ENCODE measurements at places on chromosomes 6 and 20.

GRCh38 chr20:48766205-48766604, 61.6 kb downstream of the PREX1 start:
- DNase-seq = no peak

- DNase-seq = peak; percentile 57
Observed at GRCh38 chr6:164108869-164109769, 694.6 kb downstream of the QKI start.

GRCh38 chr6:140001821-140002341, 627.4 kb upstream of the CITED2 start:
- peak; percentile 39 for DNase-seq

- DNase-seq = peak; percentile 69
Observed at GRCh38 chr6:6918216-6918983, 189.4 kb upstream of the RREB1 start.

GRCh38 chr20:2469991-2470422, 582 bp downstream of the SNRPB start:
- DNase-seq = peak; percentile 59

DNA sequence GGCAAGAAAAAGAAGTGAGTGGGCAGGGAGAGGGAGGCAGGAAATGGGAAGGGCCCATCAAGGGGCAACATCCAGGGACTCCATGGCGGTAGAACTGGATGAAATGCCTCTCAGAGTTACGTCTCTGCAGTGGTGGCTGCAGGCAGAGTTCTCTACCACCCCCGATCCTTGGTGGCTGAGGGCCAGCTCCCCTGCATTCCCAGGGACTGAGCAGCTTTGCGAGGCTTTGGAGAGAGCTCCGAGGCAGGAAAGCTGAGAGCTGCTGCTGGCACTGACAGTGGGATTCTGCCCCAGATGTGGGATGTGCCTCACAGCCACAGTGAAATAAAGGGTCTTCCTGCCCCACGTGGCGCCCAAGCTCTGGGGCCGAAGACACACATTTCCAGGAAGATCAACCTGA, 236.6 kb downstream of the SLC24A3 start:
- no peak for DNase-seq

- DNase-seq = peak; percentile 87
Observed at GRCh38 chr20:32031007-32031958, 20.8 kb upstream of the HCK start.

DNA sequence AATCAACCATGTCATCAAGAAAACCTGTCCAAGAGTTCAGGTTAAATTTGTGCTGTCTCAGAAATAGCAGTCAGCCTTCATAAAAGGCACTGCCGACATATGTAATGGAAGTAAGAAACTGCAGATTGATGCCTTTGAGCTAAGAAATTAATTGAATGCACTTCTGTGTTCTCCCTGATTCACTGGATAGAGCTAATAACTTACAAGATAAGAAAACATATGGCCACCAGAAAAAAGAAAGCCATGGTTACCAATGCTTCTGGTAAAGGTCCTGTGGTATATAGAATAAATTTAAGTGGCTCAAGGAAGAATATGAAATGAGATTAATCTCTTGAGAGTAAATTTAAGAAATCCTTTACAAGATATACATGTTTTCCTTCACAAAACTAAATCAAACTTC, 242.5 kb upstream of the UFL1 start:
- no peak for DNase-seq

DNA sequence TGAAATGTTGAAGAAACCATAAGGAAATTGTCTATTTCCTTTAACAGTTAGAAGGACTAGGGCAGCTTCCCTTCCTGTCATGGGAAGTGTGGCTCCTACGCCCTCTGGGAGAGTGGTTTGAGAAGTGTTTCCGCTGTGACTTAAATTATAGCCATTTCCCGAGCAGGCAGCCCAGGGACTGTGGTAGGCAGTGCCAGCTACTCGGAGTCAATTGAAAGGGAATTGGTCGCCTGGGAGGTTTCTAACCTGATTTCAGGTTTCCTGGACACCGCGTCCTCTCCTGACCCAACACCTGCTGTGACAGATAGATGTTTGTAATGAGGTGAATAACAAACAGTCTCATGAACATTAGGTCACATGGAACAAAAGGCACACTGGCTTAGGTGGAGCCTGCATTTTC, 256.1 kb upstream of the PLCB4 start:
- no peak for DNase-seq

GRCh38 chr6:106539936-106540335, 89.4 kb downstream of the RTN4IP1 start:
- DNase-seq = no peak

GRCh38 chr6:167848783-167849182, 22.1 kb downstream of the AFDN start:
- DNase-seq = no peak

DNA sequence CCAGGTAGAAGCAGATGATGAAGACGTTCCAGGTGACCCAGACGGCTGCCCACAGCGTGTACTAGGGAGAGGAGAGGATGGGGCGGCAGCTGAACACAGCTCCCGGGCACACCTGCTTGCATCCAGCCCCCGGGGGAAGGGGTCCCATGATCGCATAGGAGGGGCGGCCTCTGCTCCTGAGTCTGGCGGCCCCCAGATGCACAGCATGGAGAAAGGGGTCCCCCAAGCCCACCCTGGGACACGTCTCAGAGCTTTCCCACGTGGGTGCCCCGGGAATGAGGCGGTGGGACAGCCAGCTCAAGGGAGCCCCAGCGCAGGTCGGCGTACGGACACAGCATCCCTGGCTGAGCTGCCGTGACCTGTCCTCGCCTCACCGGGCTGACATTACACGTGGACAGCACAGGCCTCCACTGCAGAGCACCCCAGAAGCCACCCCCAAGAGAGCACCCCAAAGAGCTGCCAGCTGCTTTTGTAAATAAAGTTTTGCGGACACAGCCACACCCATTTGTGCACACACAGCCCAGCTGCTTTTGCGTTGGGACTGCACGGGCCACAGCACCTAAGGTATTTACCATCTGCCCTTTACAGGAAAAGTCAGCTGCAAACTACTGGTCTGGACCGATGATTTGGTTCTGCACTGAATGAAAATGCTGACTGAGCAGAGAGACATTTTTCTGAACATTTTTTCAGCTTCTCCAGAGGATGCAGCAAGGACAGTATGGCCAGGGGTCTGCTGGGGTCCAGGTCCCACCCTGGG, 5.2 kb downstream of the NKAIN4 start:
- DNase-seq = no peak

DNA sequence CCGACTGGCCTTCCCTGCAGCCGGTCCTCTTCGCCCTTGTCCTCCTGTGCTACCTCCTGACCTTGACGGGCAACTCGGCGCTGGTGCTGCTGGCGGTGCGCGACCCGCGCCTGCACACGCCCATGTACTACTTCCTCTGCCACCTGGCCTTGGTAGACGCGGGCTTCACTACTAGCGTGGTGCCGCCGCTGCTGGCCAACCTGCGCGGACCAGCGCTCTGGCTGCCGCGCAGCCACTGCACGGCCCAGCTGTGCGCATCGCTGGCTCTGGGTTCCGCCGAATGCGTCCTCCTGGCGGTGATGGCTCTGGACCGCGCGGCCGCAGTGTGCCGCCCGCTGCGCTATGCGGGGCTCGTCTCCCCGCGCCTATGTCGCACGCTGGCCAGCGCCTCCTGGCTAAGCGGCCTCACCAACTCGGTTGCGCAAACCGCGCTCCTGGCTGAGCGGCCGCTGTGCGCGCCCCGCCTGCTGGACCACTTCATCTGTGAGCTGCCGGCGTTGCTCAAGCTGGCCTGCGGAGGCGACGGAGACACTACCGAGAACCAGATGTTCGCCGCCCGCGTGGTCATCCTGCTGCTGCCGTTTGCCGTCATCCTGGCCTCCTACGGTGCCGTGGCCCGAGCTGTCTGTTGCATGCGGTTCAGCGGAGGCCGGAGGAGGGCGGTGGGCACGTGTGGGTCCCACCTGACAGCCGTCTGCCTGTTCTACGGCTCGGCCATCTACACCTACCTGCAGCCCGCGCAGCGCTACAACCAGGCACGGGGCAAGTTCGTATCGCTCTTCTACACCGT, 6.1 kb downstream of the UBD start:
- DNase-seq = peak; percentile 68
